ENCODE measurements at places on chromosomes 6 and 20. TPM values are rescaled to one million over a fixed set of nuclear protein-coding genes. Genes with fewer than 3 reads are reported as not detected.

IL20RA gene
- polyA plus RNA-seq = not detected

DSP gene
- polyA plus RNA-seq = 11.0 TPM

VSX1 gene
- polyA plus RNA-seq = not detected

NANP gene
- polyA plus RNA-seq = 6.7 TPM

BTNL2 gene
- polyA plus RNA-seq = not detected

HLA-DRB1 gene
- not detected for polyA plus RNA-seq

All from BJ (cell line).